ENCODE measurements at places on chromosomes 5 and 9.

- no peak for DNase-seq
Observed at GRCh38 chr9:134178768-134179551, 14.6 kb upstream of the RNU6ATAC start.

GRCh38 chr9:18361646-18362045 lies 112.3 kb upstream of the ADAMTSL1 start:
- no peak for DNase-seq

GRCh38 chr9:20117986-20118385 lies 329.1 kb upstream of the SLC24A2 start:
- no peak for DNase-seq

DNA sequence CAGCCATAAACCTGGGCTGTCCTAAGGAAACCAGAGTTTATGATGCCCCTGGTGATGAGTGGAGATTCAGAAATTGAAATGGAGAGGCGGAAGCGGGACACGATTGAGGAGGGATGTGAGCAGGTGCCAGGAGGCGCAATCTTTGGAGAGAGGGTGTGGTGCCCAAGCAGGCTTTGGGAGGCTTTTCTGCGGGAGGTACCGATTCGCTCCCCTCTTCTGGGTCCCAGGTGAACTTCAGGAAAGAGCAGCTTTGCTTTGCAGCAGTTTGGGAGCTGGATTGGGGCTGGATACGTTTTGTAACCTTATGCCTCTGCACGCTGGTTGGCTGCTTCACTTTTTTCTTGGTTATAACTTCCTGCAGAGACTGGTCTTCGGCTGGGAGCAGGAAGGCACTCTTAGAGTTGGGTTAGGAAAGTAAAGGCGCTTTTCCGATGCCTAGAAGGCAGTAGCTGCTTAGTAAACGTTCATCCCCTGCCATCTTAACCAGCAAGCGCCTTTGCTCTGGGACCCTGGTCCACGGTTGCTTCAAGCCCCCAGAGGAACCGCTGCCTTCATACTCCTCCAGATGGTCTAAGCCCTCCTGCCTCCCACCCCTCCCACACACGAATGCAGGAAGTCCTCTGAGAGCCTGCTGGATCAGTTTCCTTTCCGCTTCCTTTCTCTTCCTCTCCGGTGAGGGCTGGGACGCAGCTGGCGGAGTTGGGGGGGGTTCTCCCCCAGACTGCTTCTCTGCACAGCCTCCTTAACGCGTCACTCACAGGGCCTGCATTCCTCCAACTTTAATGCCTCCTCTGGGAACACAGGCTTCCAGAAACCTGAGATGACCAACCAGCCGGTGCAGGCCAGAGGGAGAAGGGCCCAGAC lies 15.2 kb upstream of the NEK6 start:
- no peak for DNase-seq

GRCh38 chr5:171750311-171750788 lies 35.3 kb upstream of the SMIM23 start:
- DNase-seq, result no peak

DNA sequence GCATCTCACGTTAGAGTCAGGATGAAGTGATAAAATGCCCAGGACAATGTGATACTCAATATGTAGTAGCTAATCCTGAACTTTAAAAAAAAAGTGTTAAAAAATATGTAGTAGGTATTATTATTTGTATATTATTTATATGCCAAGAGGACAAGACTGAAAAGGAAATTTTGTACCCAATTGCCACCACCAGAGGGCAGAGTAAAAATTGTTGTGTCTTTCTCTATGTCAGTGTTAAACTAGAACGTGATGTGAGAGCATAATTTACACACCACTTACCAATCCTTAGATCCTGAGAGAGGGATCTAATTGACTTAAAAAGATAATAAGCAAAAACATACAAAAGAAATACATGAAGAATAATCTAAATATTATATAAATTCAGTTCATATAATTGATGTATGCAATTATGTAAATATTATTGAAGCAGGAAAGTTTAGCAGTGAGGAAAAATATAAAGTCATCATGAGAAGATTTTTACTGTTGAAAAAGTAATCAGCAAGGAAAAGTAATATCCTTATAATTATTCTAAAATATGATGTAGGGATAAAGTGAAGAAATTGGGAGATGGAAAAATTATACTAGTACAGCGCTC lies 288.9 kb downstream of the RAB3C start:
- DNase-seq, result no peak

DNA sequence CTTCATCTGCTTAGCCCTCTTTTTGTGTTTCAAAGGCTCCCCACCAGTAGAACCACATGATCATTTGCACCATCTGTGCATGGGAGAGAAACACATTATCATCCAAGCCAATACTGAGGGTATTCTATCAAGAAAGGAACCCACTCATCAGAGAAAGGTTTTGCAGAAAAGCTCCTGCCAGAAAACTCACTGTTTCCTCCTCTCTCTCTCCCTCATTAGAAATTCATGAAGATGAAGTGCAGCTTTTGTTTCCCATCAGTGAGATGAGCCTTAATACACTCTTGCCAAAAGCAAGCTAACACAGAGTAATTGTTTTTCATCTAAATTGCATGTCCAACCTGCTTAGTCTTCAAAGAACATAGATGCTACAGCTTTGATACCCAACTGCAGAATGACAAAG lies 142.4 kb upstream of the GRAMD2B start:
- DNase-seq, result no peak

DNA sequence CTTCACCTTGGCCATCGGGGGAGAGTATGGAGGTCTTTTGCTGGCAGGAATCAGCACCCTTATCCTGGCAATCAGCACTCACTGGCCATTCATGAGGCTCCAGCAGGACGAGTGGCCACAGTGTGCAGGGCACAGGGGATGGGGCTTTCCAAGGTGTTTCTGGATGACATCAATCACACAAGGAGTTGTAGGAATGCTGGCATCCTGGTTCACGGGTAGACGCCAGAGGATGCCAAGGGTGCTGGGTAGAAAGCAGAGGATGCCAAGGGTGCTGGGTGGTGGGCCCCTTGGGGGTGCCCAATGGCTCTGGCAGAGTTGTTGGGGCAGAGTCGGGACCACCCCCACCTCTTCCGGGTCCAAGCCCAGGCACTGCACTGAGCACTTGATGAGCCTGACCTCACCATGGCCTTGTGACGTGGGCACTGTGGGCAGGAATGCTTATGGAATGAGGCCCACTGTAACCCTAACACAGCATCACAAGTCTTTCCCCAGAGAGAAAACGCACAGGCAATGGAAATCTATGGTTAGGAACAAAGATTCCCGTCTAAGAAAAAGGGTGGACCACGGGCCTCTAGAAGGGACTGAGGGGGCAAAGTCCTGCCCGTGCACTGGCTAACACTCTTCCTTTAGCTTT lies 29.1 kb downstream of the CEL start:
- no peak for DNase-seq

DNA sequence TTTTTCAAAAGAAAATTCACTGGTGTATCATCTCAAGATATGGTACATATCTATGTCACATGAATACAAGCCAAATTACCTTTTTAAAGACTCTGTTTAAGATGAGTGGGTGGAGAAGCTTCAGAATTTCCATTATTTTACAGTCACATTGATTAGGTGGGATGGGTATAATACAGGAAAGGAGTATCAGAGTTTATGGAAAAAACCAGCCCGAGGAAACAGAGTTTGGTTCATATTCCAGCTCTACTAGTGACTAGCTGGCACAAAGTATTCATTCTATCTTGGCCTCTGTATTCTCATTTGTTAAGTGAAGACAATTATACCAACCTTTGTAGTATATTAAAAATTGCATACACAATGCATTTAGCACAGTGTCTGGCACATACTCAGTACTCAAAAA lies 46.5 kb upstream of the CDK5RAP2 start:
- no peak for DNase-seq

GRCh38 chr5:74357827-74358226 lies 282.7 kb downstream of the ENC1 start:
- DNase-seq, result no peak

GRCh38 chr5:94111209-94112004 lies 370.0 kb upstream of the POU5F2 start:
- peak; percentile 91 for DNase-seq

GRCh38 chr5:111829701-111830100 lies 72.7 kb upstream of the NREP start:
- no peak for DNase-seq

- DNase-seq, result no peak
Observed at GRCh38 chr5:60763061-60763460, 63.1 kb upstream of the DEPDC1B start.

DNA sequence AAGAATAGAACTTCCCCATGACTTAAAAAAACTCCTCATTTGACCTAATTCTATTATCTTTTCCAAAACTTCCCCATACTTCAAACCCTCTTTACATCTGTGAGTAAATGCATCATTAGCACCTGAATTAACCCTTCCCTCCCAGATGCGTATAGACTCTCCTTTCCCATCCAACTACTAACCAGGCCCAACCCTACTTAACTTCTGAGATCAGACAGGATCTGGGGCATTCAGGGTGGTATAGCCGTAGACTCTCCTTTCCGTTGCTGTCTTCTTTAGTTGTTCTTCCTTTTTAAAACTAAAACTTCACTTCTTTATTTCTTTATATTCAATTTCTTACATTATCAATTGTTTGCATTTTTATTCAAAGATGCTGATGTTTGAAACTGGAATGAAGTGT lies 165.2 kb downstream of the SLCO4C1 start:
- no peak for DNase-seq

GRCh38 chr9:117682955-117683710 lies 21.1 kb upstream of the TLR4 start:
- DNase-seq, result no peak

GRCh38 chr9:20823051-20823450 lies 139.0 kb downstream of the FOCAD start:
- no peak for DNase-seq

DNA sequence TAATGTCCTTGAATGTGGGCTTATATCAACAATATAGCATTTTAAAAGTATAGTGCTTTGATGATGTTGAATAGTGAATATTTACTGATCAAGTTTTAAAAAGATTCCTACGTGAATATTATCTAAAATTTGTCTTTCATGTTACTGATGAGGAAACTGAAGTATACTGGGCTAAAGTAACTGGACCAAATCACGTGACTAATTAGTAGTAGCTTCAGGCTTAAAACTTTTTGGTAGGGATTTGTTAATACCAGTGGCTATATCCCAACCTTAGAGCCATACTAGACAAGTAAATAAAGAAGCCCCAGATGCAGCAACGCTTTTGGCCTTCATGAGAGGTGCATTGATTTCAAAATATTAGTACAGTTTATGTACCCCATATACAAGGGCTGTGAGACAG lies 152.1 kb upstream of the EDIL3 start:
- no peak for DNase-seq

GRCh38 chr5:157874861-157875260 lies 15.9 kb upstream of the CLINT1 start:
- no peak for DNase-seq

DNA sequence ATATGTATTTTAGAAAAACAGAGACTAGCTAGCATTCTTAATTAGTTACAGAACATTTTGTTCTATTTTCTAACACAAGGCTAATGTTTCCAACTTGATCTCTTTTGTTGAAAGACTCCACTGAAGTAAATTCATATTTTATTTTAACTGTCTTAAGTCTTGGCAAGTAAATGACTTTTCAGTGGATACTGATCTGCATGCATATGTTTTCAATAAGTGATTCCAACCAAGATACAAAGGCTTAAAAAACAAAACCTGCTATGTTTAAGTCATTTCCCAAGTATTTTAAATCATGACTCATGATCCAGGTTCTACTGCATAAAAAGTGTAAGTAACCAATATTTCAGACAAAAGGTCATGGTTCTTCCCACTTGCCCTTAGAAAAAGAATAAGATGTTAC lies 5.7 kb downstream of the CDO1 start:
- no peak for DNase-seq

DNA sequence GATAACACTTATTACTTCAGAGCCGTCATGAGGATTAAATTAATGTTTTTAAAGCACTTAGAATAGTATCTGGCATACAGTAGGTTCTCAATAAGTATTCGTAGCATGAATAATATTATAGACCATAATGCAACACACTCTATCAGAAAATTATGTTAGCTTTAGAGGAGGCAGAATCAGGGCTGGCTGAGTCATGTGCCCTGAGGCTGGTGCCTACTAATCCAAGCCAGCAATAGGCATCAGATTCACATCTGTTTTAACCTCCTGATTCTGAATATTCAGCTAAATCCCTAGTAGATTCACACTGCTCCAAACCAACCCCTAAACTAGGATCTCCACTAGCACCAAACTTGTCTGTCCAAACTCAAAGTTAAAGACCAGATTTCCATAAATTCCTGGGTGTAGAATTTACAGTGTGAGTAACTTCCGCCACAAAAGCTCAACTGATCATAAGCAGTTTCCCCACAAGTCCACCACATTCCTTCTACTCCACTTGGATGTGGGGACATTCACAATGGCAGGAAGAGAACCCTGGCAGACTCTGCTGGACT lies 170.0 kb upstream of the DAPK1 start:
- DNase-seq, result no peak

DNA sequence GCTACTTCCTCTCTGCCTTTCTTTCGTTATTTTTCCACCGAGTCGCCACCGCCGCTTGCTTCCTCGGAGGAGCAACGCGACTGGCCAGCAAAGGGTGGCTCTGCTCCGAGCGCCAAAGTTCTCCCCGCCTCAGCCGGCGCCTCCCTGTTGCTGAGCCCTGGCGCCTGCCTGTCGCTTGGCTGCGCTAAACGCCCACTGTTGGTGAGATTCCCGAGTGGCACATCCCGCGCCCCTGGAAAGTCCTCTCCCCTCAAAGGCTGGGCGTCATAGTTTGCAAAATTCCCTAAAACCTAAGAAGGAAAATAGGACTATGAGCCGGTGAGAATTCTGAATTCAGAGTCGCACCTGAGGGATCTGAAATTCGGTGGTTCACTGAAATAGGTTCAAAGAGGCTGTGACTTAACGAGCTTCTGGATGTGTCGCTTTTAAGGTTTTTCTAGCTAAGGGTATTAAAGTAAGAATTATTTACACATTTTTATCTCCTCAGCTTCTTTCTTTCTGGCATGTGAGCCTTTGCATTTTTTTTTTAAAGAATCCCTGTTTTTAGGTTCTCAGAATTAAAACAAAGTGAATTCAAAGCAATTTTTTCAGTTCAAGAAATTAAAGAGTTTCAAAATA lies at the start of gene GRIN3A:
GRIN3A (minus strand) TSS at position 82 of the 618 bp plus-strand sequence. CDS start 668 bp downstream, outside the sequence.
- DNase-seq, result no peak

GRCh38 chr9:133845440-133845839 lies 107.3 kb upstream of the SARDH start:
- no peak for DNase-seq

GRCh38 chr5:124102486-124102885 lies 590.5 kb downstream of the CSNK1G3 start:
- DNase-seq, result no peak

DNA sequence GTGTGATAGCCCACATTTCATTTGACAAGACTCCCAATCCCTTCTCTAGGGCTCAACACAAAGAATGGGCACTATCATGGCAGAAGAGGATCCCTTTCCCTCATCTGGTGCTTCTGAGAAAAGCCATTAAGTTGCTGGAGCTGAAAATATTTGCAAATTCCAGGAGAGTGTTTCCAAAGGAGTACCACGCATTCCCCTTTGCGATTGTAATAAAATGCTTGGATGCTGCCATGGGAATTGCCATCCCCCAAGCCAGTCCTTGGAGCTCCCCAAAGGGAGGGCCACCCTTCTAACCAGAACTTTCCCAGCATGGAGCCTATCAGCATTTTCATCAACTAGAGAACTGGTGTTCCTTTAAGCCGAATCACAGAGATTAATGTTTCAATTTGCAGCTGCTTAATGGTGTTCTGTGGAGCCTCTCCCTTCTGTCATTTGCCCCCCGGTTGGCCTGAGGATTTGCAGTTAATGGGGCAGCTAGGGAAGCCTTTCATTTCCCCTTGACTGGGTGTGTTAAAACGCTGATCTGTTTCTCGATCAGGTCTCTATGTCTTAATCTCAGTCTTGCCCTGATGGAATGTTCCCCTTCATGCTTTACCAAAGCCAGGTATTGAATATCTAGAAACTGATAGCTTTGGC lies 133.0 kb downstream of the ENC1 start:
- no peak for DNase-seq
